ENCODE measurements at places on chromosomes 2 and 18.

- DNase-seq = no peak
Observed at GRCh38 chr18:406677-407076, 93.8 kb downstream of the COLEC12 start.

DNA sequence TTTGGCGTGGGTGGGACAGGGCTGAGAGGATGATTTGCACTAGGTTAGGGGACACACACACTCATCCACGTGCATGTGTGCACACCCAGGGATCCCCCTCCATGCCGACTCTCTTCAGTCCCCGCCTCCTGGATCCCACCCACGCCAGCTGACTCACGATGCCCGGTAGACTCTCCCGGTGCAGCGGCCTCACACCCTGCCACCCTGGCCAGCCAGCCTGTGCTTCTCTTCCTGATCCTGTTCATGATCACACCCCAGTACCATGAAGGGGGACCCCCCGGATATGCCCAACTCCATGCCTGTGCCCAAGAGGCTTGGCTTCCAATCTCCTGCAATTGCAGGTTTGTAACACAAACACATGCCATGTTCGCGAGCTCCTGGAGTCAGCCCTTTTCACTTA, 157.8 kb upstream of the HDAC4 start:
- no peak for DNase-seq

DNA sequence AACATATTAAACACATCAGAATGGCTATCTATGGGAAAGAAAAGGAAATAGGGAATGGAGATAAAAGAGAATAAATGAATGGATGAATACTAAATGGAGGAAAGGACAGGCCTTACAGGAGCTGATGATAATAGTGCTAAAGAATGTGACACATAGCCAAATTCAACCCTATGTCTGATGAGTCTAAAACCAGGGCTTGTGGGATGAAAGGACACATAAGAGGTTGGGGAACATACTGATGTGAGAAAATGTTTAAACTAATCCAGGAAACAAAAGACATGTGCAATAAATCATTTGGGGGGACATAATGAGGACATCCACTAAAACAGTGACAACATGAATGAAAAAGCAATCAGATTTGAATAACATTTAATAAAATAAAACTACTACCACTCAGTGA, 120.0 kb downstream of the DYM start:
- DNase-seq = no peak

- DNase-seq = no peak
Observed at GRCh38 chr2:72204156-72204785, 56.6 kb upstream of the CYP26B1 start.

- peak; percentile 69 for DNase-seq
Observed at GRCh38 chr2:73283545-73284295, 558 bp downstream of the FBXO41 start.

GRCh38 chr18:52730972-52731619, 391.1 kb downstream of the DCC start:
- DNase-seq = no peak

GRCh38 chr2:135893374-135893794, 17.1 kb upstream of the MCM6 start:
- no peak for DNase-seq
